Right renal pelvis (tissue), 4 donors: ENCODE measurements at places on chromosomes 5 and 9. TPM values are rescaled to one million over a fixed set of nuclear protein-coding genes. Genes with fewer than 3 reads are reported as not detected.

GRCh38 chr5:97231025-97231636, 48.1 kb upstream of the RIOK2 start:
- DNase-seq, result peak; percentile 54

DNA sequence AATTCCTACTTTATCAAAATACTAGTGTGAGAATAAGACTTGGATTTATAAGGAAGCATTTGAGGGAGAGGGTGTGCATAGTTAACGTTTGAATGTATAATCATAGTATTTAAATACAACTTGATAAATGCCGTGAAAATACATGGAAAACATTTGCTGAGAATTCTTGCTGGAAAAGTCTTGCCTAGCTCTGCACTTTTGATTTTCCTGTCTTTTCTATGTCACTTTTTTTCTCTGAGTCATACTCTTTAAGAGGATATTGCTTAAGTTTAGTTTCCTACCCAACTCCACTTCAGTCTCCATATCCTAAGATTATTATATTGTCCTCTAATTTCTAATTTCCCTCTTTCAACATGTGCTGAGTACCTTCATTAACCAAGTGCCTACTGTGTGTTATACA, 616.6 kb upstream of the SEMA6A start:
- DNase-seq, result no peak

Gene CCDC180
- 10.4 TPM for polyA plus RNA-seq

Gene CBY3
- 0.36 TPM for polyA plus RNA-seq

Gene ITGA1
- polyA plus RNA-seq, result 47.6 TPM

DNA sequence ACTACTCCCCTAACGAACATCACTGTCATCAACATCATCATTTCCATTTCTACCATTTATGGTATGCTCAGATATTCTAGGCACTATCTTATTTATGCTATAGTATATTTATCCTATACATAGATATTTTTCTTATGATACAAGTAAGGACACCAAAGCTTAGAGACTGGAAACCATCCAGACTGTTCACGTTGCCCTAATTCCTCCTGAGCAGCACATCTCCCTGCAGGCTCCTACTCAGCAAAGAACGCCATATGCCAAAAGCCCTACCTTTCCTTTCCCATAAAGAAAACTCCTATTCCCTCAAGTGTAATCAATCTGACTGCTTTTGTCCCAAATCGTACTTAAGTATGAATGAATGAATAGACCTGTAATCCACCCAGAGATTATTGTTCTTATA, 247.0 kb downstream of the PRELID2 start:
- DNase-seq, result no peak

Gene CDKN2A
- polyA plus RNA-seq, result 0.24 TPM

DNA sequence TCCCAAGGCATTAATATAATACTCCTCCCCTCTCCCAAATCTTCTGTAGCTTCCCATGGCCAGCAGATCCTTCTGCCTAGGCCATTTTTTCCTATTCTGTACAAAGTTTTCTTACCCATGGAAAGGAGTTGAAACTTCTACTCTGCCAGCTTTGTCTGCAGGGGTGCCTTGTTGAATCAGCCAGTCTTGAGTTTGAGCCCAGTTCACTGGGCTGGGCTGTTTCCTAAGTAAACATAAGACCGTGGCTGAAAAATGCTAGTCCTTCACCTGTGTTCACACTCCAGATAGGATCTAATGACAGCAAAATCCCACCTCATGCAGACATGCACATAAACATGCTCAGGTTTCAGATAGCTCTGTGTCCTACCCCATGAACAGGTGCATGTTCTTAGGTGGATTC, 10.4 kb downstream of the TEX48 start:
- no peak for DNase-seq
